Hematopoietic multipotent progenitor cell treated with erythropoietin and hydrocortisone succinate and interleukin-3 and kit ligand, for 4 days (in vitro differentiated cells): ENCODE measurements at places on chromosomes 13 and 19.

DNA sequence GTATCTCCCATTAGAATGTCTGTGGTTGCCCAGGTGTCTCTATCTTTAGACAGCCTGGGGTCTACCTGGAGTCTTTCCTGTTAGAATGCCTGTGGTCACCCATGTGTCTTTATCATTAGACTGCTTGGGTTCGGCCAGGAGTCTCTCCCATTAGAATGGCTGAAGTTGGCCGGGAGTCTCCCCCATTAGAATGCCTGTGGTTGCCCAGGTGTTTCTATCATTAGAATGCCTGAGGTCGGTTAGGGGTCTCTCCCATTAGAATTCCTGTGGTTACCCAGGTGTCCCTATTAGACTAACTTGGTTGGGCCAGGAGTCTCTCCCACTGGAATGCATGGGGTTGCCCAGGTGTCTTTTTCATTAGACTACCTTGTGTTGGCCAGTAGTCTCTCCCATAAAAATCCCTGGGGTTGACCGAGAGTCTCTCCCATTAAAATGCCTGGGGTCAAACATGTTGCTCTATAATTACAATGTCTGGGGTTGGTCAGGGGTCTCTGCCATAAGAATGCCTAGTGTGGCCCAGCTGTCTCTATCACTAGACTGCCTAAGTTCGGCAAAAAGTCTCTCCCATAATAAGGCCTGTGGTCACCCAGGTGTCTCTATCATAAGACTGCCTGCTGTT lies 1448.7 kb downstream of the UQCRFS1 start:
- no peak for DNase-seq

DNA sequence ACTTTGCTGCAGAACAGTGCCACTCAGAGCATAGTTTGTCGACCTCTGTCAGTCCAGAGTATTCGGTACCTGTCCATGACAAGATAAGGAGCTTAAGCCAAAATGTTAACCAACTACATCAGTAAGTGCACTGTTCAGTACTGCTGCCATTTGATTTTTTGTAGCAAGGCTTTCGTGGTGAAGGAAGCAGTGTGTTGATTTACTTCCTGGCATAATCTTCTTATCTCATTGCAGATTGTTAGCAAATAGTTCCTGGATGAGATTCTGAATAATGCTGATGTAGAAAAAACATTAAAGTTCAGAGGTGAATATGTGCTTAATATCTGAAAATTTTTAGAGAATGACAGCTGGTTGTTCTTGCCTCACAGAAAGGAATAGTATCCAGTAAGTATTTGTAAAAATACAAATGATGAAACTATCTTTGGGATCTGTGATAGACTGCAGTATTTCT lies 85.7 kb downstream of the LRRC63 start:
- DNase-seq, result peak; percentile 34

DNA sequence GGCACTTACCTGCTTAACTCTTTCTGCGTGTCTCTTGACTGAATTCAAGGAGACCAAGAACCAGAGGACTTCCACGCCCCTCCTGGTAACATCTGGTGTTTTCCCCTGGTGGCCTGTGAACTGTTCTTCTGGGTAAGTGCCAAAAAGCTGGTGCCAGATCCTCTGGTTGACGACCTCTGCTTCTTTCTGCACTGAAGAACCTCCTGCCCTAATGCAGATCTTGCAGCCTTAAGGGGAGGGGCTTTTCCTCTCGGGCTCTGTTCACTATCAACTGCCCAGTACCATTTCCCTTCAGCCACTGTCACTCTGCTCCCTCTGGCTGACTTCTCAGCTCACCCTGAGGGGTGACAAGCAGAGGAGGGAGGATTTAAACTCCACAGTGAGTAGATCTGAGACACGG lies 6.1 kb upstream of the ERVV-1 start:
- DNase-seq, result no peak

- no peak for DNase-seq
Observed at GRCh38 chr19:45041125-45041524, 2.3 kb downstream of the CLASRP start.

DNA sequence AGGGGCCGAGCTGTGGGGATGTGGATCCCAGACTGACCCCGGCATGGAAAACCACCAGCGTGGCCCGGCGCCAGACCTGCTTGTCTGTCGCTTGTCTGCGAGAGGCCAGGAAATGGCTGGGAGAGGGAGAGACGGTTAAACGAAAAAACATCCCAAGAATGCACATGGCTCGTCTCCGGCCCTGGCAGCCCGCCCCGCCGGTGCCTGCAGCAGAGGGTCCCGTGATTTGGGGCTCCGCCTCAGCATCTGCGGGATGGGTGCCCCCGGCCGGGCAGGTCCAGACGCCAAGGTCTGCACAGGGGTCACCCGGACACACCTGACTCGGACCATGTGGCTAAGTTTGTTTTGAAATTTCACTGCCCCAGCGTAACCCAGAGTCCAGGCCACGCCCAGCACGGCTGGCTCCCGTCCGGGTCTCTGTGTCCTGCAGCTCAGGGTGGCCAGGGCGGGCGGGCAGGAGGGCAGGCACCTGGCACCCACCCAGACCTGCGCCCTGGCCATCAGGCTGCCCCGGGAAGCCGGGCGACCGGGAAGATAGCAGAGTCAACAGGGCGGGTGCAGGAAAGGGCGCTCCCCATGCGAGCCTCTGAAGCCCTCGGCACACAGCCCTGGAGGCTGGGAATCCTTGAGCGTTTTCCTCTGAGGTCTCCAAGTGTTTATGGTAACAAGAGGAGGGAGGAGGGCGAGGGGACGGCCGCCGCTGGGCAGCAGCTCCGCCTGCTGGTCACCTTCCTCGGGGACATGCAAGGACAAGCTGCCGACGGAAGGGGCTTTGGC lies 103.2 kb downstream of the GADD45B start:
- peak; percentile 81 for DNase-seq

GRCh38 chr13:112447306-112447705 lies 71.2 kb downstream of the SPACA7 start:
- DNase-seq, result no peak

DNA sequence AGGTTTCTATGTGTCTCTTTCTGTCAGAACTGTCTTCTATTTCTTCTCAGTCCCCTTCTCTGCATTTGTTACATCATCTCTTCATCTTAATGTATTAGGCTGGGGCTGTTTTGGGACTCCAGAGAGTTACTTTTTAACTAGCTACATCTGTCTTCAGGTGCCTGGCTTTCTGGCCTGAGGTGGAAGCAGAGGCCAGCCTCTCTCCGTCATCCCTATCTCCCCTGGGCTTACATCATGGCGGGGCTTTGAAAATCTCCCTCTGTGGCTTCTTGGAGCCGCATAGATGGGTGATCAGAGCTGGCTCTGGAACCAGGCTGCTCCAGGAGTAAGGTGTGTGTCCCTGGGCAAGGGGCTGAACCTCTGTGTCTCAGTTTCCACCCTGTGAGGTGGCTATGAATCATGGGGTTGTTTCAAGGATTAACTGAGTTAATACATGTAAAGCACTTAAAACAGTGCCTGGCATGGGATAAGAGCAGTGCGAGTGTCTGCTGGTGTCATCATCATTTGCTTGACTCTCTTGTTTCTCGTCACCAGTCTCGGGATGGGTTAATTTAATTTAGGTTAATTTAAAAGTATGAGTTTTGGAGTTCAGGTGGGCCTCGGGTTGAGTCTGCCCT lies 2.0 kb downstream of the EPN1 start:
- DNase-seq, result no peak

GRCh38 chr13:96771486-96772367 lies 222.5 kb downstream of the OXGR1 start:
- DNase-seq, result no peak

DNA sequence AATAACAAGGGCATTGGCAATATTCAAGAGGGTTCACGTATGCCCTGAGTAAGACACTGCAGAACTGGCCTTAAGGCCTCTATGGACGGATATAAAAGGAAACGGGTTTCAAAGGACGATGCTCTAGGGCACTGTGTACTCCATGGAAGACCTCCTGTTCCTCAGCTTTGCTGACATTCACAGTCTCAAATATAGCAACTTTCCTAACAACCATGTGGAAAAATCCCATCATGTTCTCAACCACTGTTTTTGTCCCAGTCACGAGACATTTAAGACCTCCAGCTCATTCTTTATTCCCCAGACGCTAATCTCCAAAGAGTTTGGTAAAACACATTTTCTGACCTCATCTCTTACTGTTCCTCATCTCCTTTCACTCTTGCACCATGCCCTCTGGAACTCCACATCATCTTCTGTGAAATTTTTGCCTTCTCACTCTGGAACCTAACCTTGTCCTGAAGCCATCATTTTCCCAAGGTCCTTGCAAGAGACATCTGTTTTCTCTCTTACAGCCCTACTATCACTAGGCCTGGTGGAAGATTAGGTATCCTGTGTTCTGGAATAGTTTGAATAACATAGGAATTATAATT lies 37.6 kb downstream of the SPRY2 start:
- no peak for DNase-seq

- no peak for DNase-seq
Observed at GRCh38 chr13:33489563-33489962, 204.0 kb upstream of the STARD13 start.

DNA sequence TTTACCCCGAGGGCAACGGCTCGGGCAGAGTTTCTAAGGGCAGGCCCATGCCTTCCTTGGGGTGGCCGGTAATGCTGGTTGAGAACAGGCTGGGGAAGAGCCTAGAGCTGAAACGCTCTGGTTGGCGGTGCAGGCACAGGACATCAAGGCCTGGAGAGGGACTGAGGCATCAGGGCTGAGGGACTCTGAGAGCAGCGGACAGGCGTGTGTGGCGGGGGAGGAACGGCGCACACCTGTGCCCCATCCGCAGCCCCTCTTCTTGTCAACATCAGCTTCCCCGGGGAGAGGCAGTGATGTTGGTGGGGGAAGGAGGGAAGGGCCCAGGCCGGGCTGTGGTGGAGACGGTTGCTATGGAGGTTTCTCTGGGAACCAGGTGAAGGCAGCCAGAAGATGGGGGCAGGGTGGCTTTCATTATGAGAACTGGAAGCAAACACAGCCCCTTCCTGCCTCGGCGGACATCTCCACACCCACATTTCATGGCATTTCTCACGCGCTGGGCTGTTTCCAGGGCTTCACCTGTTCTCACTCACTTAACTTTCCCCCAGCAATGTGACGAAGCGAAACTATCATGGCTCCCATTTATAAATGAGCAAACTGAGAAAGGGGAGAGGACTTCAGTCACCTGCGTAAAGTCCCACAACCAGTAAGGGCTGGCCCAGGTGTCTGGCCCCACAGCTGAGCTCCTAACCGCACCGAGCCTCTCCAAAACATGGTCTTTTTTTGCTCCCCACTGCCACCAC lies 8.2 kb upstream of the ATF5 start:
- DNase-seq, result no peak

GRCh38 chr13:73971481-73971880 lies 162.7 kb downstream of the KLF12 start:
- DNase-seq, result no peak

- DNase-seq, result no peak
Observed at GRCh38 chr13:44255771-44256364, 117.8 kb upstream of the SERP2 start.

DNA sequence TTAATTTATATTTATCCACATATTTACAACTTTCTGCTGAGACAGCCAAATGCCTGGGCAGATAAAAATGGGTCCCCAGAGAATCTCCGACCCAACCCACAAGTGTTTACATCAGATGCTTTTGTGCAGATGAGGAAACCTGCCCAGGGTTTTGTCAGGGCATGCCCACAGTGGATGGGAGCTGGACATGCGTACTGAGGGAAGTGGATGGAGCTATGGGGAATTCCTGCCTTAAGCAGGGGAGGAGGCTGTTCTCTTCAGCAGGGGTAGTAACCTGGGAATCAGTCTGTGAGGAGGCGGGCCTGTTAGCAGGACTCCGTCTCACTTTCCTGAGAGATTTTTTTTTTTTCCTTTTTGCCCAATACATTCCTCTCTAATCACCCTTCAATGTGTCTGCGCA lies 122.9 kb downstream of the RFC3 start:
- no peak for DNase-seq

- DNase-seq, result peak; percentile 94
Observed at GRCh38 chr19:53254411-53255341, at the start of gene ZNF677. Gene ZNF677, minus strand, starts transcription at chr19:53254873. Its CDS starts 3,323 bp downstream, at chr19:53251550.

DNA sequence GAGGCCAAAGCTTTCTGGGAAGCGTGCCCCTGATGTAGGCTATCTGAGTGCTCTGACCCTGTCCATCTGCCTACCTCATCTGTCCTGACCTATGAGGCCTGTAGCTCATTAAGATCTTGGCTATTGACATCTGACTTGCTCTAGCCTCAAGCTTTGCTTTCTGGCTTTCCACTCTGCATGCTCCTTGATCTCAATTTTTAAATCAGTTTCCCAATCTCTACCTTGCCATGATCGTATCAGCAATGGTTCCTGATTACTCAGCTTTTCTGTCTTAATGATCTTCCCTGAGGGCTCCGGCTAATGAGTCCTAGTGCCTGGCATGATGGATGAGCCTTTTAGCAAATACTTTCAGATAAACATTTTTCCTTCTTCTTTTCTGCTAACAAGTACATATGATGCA lies 262.0 kb downstream of the NDFIP2 start:
- no peak for DNase-seq

DNA sequence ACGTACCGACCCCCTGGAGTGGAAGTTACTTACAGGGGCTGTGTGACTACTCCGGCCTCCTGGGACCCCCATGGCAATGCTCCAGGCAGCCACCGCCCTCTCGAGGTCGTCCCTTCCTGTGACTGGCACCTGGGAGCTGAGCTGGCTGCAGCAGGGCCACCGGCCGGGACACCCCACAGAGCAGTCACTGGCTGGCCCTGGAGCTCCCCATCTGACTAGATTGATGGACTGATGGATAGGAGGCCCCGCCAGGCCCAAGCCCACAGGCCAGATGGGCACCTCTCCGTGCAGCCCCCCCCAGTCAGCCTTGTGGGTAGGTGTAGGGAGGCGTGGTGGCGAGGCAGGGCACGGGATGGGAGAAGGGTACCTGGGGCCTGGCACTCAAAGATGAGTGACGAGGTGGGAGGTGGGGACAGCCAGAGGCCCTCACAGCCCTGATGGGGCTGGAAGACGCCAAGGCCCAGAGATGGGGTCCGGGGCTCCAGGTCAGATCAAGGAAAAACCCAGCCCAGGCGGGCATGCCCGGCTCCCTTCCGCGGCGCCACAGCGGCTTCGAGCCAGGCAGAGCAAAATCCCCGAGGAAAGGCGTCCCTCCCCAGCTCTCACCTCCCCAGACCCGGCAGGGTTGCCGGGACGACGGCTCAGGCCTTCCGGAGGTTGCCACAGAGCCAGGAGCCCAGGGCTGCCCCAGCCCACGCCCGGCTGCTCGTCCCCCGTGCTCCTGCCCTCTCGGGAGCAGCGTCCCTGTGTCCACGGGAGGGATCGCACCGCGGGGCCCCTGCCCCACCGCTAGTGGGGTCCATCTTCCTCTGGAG lies 8.4 kb downstream of the SLC39A3 start:
- DNase-seq, result no peak
